ENCODE measurements at places on chromosomes 13 and 19. TPM values are rescaled to one million over a fixed set of nuclear protein-coding genes. Genes with fewer than 3 reads are reported as not detected.

The VSIG10L gene
- 0.22 TPM for total RNA-seq

The ZNF506 gene
- total RNA-seq: 12.7 TPM

The LYPD4 gene
- not detected for total RNA-seq

The ABHD13 gene
- total RNA-seq: 7.6 TPM

The COMP gene
- total RNA-seq: 0.11 TPM

The C2CD4C gene
- total RNA-seq: 0.33 TPM

The SBSN gene
- 1.7 TPM for total RNA-seq

The ZNF829 gene
- total RNA-seq: 3.7 TPM

The SIGLEC8 gene
- not detected for total RNA-seq

The NXNL1 gene
- not detected for total RNA-seq

The RNF17 gene
- not detected for total RNA-seq

The GZMM gene
- not detected for total RNA-seq

The C3 gene
- total RNA-seq: 0.22 TPM

The LILRA5 gene
- not detected for total RNA-seq

The FGF21 gene
- not detected for total RNA-seq

The CRX gene
- not detected for total RNA-seq

The HCN2 gene
- total RNA-seq: 0.25 TPM

The S1PR5 gene
- total RNA-seq: 0.12 TPM

The DDX49 gene
- total RNA-seq: 49.1 TPM

The ENOX1 gene
- 4.2 TPM for total RNA-seq

The ITGBL1 gene
- 56.5 TPM for total RNA-seq

The KCNN1 gene
- total RNA-seq: under 0.01 TPM

The ATG4D gene
- total RNA-seq: 16.7 TPM

The B3GNT3 gene
- not detected for total RNA-seq

The ZNF610 gene
- total RNA-seq: 1.00 TPM

The COL5A3 gene
- 4.8 TPM for total RNA-seq

The CEACAM7 gene
- not detected for total RNA-seq

The N4BP2L1 gene
- total RNA-seq: 2.0 TPM

The ZNF850 gene
- 3.1 TPM for total RNA-seq

The IRGQ gene
- total RNA-seq: 12.7 TPM

The GPR12 gene
- total RNA-seq: not detected

The GRIN2D gene
- 0.25 TPM for total RNA-seq

The MRPS31 gene
- total RNA-seq: 26.7 TPM

The CD209 gene
- not detected for total RNA-seq

The ZNF559 gene
- total RNA-seq: 13.0 TPM

The UNC13A gene
- 0.44 TPM for total RNA-seq

The KLK15 gene
- total RNA-seq: not detected

The ZNF284 gene
- 2.9 TPM for total RNA-seq

The COX7A1 gene
- 4.5 TPM for total RNA-seq

The SLC17A7 gene
- total RNA-seq: not detected

The ANGPTL8 gene
- not detected for total RNA-seq

The THSD8 gene
- total RNA-seq: not detected

The LRRC8E gene
- total RNA-seq: 10.7 TPM

The SLC10A2 gene
- not detected for total RNA-seq

The C19orf18 gene
- total RNA-seq: not detected

The SHISA7 gene
- total RNA-seq: not detected

The FBXO17 gene
- total RNA-seq: 33.9 TPM

The PTGER1 gene
- 5.2 TPM for total RNA-seq

The ZNF90 gene
- 3.7 TPM for total RNA-seq

The DHDH gene
- not detected for total RNA-seq

The PRDX2 gene
- total RNA-seq: 232 TPM

The SPTBN4 gene
- total RNA-seq: 7.4 TPM

Data from uterine smooth muscle cell (primary cell).